Epithelial cell of proximal tubule (primary cell): ENCODE measurements at places on chromosomes 7 and 10. TPM values are rescaled to one million over a fixed set of nuclear protein-coding genes. Genes with fewer than 3 reads are reported as not detected.

GRCh38 chr10:64261092-64261491, 739.9 kb downstream of the REEP3 start:
- DNase-seq, result no peak

GRCh38 chr7:30463405-30464145, 15.0 kb downstream of the NOD1 start:
- DNase-seq, result no peak

DNA sequence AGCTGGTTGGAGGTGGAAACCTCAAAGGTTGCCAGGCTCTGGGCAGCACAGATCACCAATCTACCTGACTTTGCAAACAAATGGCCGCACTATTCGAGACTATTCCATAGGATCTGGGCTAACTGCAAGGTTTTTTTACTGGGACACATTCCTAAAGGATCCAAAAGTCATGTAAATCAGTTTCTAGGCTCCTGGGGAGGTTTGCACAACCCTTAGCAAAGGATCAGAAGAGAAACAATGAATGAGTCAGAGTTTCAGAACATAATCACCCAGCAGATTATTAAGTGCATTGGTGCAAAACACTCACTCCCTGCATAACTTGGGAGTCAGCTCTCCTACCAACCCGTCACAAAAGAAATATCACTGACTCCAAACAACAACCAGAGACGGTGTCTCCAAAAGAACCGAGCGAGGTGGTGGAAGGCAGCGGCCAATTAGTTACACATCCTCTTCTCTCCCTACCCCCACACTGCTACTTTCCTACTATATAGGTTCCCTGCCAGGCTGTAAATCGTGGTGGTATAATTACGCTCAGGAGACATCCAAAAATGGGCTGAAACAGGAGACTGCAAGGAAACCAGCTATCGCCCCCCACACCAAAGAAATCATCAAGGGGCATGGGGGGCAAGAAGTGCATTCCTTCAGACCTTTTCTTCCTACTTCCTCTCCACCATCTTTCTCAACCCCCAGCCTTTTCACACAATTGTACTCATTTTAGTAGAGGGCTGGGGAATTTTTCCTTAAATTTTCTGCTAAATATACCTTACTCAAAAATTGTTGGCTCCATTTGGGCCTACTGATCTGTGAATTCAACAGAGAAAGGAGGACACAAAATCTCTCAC, 3.2 kb downstream of the UBE2H start:
- peak; percentile 98 for DNase-seq

DNA sequence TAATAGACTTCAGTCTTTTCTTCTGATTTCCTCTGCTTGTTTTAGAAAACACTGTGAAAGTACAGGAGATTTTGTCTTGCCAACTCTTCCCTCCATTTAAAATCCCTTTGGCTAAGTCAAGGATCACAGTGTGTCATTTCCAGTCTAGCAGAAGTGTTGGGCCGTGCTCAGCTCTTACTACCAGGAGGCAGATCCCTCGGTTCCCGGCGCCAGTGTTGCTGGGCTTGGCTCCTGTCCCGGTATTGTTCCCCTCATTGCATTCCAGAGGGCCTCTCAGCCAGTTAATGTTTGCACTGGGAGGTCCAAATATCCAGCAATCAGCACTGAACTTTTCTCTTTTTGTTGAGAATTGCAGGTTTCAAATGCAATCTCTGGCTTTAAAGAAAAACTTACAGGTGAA, 612.1 kb upstream of the MGMT start:
- peak; percentile 36 for DNase-seq

GRCh38 chr7:90625562-90625961, 29.4 kb downstream of the CDK14 start:
- no peak for DNase-seq

GRCh38 chr10:32445036-32445435, 904 bp upstream of the CCDC7 start:
- DNase-seq, result no peak

DNA sequence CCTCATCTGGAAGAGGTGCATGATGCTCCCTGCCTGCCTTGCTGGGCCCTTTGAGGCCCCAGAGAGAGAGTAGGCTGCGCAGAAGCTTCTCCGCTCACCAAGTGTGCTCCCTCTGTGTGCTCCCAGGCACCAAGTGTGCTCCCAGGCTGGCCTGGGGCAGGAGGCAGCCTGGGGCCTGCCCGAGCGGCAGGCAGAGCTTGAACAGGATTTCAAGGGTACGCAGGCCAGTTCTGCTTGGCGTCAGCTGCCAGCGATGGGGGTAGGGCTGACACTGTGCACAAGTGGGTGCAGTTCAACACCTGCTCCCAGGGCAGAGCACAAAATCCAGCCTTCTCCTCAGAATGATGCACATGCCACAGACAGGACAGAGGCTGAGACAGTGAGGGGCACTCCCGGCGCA, 119.7 kb downstream of the FAM53B start:
- no peak for DNase-seq

DNA sequence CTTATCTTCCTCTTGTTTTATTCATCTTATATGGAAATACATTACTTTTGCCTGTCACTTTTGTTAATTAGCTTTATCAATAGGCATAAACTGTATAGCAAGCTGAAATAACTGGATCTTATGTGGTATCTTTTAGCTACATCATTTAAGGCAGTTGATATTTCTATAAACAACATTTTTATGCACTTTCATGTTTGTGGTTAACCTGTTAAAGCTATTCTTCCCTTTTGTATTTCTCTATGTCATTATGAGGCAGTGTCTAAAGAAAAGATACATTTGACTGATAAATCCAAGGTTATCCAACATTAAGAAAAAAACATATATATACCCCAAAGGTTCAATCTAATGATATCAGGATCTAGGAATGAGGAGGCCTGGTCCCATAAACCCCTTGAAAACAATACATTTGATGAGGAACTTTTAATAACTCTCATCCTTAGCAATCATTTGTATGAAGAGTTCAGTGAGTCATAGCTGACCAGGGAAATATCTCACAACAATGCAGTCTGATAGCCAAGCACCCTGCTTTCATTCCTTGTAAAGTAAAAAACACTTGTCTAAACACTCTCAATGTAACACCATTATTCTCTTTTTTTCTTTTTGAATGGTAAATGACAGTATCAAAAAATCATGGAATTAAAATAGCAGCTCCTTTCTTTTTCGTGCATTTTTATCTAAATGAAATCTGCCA, 300.9 kb downstream of the NEBL start:
- DNase-seq, result no peak

The EBF3 gene
- not detected in 2 replicates for total RNA-seq

The ACSM6 gene
- not detected in 2 replicates for total RNA-seq

The TRIM4 gene
- 8.4 and 18.7 TPM in 2 replicates for total RNA-seq

DNA sequence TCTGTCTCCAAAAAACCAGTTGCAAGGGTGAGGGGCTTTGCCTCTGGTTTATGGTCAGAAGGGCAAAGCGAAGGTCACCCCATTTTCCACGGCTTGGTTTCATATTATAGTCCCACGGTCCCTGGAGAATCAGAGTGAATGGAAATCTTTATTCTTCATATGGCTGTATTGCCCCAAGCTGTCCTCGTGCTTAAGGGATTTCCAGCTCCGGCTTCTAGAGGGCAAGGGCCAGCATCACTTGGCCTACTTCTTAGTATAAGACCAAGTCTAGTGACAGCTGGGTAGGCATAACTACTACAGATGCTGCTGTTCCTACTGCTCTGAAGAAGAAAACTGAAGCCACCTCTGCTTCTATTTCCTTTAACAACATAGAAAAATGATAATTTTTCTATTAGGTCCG, 63.2 kb downstream of the PARP12 start:
- DNase-seq, result no peak

DNA sequence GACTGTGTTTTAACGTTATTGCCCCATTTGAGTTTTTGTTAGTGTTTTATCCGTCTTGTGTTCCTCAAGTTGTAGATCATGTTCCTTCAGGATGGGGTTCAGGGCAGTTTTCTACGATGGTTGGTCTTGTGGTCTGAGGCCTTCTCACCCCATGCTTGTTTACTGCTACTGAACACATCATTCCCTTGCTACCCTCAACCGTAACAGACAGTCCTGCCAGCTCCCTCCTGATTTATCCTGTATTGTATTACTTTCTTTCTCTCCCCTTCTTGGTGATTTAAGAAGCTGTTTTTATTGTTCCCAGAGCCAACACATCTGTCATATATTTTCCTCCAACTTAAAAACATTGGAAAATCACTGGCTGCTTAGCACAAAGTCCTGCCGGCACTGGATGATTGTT, 719.8 kb downstream of the INHBA start:
- DNase-seq, result no peak

DNA sequence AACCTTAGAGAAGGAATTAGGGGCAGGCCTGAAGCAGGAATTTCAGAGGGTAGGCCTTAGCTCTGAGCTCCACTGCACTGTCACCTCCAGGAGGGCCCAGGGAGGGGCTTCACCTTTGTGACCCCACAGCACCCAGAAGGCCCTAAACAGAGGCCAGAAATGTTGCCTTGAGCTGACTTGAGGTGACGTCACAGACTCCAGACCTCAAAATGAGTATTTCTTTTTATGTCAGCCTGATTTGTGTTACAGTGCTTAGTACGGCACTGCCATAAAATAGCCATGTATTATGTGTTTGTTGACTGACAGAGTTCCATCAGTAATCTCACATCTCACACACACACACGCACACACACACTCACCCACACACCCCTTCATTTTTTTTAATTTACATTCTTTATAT, 211.2 kb downstream of the CCDC3 start:
- DNase-seq, result no peak

DNA sequence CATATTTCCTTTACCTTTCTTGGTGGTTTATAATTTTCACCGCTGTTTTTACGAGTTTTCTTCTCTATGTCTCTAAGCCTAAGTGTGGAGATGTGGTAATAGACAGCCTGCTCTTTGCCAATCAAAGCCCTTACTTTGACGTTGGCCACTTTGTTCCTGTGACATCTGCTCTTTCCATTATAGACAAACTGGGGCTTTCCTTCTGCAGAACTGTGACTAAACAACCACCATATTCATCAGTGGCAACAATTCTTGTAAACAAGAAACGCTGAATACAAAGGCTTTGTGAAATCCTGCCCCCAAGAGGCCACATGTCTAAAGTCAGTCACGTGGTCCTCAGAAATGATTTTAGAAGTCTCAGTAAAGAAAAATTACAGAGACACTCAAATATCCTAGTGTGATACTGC, 59.6 kb upstream of the CAPZA2 start:
- no peak for DNase-seq

- no peak for DNase-seq
Observed at GRCh38 chr7:1798191-1798590, 128.1 kb downstream of the ELFN1 start.

DNA sequence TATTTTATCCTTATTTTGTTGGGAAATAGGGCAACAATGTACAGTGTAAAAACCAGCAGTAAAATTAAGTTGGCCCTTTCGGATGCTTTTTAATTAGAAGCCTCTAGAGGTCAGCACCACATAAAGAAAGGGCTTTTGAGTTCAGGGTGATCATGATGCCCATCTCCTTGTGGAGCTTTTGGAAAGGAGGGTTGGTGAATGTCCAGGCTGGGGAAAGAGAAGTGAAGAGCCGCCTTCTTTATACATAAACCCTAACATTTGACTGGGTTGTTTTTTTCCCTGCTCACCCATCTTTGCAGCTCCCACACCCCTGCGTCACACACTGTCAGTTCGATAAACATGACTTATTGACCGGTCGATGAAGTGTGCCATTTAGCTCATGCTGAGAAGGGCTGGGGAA, 29.8 kb downstream of the MTURN start:
- peak; percentile 16 for DNase-seq
